Fibroblast of skin of left biceps (primary cell): ENCODE measurements at places on chromosomes 4 and X.

DNA sequence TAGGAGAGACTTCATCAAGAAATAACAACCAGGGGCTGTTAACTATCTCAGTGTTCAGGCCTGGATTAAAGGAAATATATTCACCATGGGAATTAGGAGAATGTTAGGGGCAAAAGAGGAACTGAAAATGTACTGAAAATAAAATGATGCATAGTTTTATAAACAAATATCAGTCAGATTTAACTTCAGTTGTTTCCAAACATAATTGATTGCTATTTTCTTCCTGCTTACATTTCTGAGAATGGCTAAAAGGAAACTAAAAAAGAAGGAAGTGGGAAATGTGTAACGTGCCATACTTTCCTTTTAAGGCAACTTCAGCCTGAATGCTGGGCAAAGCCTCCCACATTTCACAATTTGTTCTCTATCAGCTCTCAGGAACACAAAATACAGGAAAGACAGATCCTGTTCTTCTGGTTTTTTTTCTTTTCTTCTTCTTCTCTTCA is 178.1 kb downstream of the MAML3 start:
- DNase-seq: no peak

- DNase-seq: no peak
Measured at GRCh38 chr4:98963538-98964433, 31.7 kb upstream of the METAP1 start.

GRCh38 chr4:151468715-151469696 is 60.0 kb downstream of the FHIP1A start:
- no peak for DNase-seq

GRCh38 chr4:80007745-80008149 is 65.3 kb downstream of the ANTXR2 start:
- no peak for DNase-seq

GRCh38 chr4:150286656-150287055 is 208.4 kb downstream of the DCLK2 start:
- no peak for DNase-seq

DNA sequence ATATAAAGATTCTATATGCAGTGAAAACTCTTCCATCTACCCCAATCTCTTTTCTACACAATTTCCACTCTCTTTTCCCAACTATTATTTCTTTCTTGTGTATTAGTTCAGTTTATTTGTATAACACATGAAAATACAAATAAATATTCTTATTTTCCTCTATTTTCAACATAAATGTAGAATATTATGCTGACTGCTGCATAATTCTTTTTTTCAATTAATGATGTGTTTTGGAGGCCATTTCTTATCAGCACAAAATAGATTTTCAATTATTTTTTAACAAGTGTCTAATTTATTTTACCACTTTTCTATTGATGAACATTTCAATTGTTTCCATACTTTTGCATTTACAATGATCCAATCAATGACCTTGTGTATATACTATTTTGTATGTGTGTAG is 557.7 kb upstream of the NR3C2 start:
- DNase-seq: no peak

DNA sequence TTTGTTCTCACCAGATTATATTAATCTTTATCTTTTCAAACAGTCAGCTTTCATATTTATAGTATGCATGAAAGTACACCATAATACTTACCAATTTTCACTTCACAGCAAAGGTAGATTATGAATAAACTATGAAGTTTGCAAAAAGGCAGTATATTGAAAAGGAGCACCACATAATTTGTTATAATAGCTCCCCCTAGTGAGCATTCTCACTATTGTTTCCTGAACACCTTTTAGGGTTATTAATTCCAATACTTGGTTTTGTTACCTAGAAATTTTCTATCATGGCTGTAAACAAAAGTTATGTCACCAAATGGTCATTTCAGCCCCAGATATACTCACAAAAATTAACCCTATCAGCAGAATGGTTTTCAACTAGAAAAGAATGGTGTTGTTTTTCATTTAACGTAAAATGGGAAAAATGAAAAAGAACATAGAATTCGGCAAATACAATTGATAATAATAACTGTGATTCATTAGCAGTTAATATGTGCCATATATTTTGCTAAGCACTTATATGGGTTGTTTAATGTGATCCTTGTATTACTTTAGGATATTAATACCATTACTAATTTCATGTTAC is 30.2 kb upstream of the NKX6-1 start:
- no peak for DNase-seq
